ENCODE measurements at places on chromosomes 3 and 15. TPM values are rescaled to one million over a fixed set of nuclear protein-coding genes. Genes with fewer than 3 reads are reported as not detected.

DNA sequence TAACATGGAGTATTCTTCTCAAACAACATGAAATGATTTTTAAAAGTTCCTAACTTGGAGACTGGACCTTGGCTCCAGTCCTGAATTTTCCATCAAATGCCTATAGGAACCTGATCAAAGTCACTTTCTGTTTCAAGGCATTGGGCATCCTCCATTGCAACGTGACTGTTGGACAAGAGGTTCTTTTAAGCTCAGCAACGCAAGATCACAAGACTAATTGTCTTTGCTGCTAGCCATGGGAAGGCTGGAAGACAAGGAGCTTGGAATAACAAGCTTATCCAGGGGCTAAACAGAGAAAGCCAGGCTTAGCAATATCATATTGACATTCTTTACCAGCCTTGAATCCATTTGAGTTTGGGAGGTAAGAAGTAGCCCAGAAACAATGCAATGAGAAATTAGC lies 48.3 kb downstream of the SST start:
- no peak overlapping the region for H3K4me3 ChIP-seq
- H3K36me3 ChIP-seq, result no peaks in the 10 kb centered on the region
- peaks cover 17% of the 10 kb centered on the region for H3K27me3 ChIP-seq

DNA sequence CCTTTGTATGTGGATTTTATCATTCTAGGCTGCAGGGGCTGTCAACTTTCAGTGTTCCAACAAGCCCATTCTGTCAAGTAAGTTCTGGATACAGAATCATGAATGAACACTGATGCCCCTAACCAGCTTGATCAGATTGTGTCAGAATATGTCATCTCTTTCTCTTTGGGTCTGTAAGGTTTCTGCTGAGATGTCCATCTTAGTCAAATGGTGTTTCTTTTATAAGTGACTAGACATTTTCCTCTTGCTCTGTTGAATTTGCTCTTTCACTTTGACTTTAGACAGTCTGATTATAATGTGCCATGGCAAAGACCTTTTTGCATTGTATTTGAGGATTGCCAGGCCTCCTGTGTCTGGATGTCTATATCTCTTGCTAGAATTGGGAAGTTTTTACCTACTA lies 660.9 kb upstream of the CBLB start:
- H3K27me3 ChIP-seq, result no peaks in the 10 kb centered on the region
- H3K36me3 ChIP-seq, result no peaks in the 10 kb centered on the region
- no peak overlapping the region for H3K4me3 ChIP-seq
- H3K4me1 ChIP-seq, result no peaks in the 10 kb centered on the region
- no peak for DNase-seq

- H3K27ac ChIP-seq, result no peak overlapping the region
- no peaks in the 10 kb centered on the region for H3K36me3 ChIP-seq
- H3K4me1 ChIP-seq, result peaks cover 6% of the 10 kb centered on the region
- no peaks in the 10 kb centered on the region for H3K27me3 ChIP-seq
Observed at GRCh38 chr3:58010562-58010961, 2.3 kb downstream of the FLNB start.

Gene PROS1
- 2.5 TPM for total RNA-seq

- no peaks in the 10 kb centered on the region for H3K4me1 ChIP-seq
- H3K4me3 ChIP-seq, result no peak overlapping the region
- H3K27ac ChIP-seq, result no peak overlapping the region
- no peaks in the 10 kb centered on the region for H3K27me3 ChIP-seq
- no peak for DNase-seq
Observed at GRCh38 chr3:126508564-126508964, 9.0 kb downstream of the UROC1 start.

- no peaks in the 10 kb centered on the region for H3K36me3 ChIP-seq
- no peaks in the 10 kb centered on the region for H3K4me1 ChIP-seq
- H3K27ac ChIP-seq, result no peak overlapping the region
Observed at GRCh38 chr15:31069360-31070000, 32.0 kb downstream of the TRPM1 start.

DNA sequence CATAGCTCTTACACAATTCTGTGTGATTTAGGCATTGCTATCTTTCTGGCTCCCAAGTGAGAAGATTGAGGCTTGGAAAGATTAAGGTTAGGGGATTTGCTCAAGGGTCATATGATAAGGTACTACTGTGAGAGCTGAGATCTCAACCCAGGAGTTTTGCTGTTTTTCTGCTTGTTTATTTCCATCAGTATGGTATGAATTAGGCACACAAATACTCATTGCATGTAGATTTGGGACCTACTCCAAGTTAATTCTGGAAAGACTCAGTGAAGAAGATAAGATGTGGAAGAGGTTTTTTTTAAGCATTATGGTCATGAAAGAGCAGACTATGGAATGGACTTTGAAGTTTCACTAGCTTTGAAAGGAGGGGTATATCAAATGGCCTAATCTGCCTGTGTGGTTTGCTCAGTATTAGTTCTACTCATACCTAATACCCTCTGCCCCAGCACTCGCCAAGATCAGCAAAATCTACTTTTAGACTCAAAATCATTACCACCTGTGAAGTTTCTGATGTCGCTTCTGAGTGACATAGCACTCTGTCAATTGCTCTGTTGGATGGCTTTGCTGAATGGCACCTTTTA lies 12.5 kb downstream of the MBNL1 start:
- H3K36me3 ChIP-seq, result no peaks in the 10 kb centered on the region
- no peak overlapping the region for H3K27ac ChIP-seq
- no peak overlapping the region for H3K4me3 ChIP-seq

Gene P4HTM
- total RNA-seq, result 19.1 TPM

Gene TEX264
- 11.9 TPM for total RNA-seq
